Stimulated activated CD4-positive, alpha-beta T cell treated with anti-CD3 and anti-CD28 coated beads, Interleukin-1b, Interleukin-23, amount 100 ng/mL, for 4 hours (primary cell): ENCODE measurements at places on chromosomes 7 and 10.
A peak's percentile ranks its signal among the peaks of the same experiment; 100 is the strongest.

GRCh38 chr7:141251957-141252356 is 178.1 kb downstream of the TMEM178B start:
- DNase-seq, result no peak

- no peak for DNase-seq
Measured at GRCh38 chr7:86768394-86768793, 124.7 kb downstream of the GRM3 start.

DNA sequence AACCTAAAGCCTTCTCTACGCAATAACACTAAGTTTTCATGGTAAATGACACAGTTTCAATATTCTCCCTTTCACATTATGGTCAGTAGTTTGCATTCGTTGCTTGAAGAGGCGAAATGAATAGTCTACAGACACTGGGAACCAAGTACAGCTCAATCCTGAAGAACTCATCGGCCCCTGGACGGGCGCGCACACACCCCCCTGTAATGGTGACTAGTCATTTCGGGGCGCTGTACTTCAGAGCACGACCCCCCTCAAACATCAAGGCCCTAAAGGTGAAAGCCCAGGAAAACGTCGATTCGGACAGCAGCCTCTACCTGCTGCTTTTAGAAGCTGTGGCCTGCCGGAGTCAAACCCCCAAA is 1.0 kb downstream of the NT5C2 start:
- no peak for DNase-seq

DNA sequence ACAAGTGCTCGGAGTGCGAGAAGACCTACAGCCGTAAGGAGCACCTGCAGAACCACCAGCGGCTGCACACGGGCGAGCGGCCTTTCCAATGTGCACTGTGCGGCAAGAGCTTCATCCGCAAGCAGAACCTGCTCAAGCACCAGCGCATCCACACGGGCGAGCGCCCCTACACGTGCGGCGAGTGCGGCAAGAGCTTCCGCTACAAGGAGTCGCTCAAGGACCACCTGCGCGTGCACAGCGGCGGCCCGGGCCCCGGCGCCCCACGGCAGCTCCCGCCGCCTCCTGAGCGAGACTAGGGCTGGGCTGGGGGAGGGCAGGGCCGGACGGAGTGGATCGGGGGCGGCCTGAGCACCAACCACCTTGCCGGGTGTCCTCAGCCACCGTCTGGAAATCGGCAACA is 15.1 kb upstream of the ZNF212 start:
- DNase-seq, result no peak

DNA sequence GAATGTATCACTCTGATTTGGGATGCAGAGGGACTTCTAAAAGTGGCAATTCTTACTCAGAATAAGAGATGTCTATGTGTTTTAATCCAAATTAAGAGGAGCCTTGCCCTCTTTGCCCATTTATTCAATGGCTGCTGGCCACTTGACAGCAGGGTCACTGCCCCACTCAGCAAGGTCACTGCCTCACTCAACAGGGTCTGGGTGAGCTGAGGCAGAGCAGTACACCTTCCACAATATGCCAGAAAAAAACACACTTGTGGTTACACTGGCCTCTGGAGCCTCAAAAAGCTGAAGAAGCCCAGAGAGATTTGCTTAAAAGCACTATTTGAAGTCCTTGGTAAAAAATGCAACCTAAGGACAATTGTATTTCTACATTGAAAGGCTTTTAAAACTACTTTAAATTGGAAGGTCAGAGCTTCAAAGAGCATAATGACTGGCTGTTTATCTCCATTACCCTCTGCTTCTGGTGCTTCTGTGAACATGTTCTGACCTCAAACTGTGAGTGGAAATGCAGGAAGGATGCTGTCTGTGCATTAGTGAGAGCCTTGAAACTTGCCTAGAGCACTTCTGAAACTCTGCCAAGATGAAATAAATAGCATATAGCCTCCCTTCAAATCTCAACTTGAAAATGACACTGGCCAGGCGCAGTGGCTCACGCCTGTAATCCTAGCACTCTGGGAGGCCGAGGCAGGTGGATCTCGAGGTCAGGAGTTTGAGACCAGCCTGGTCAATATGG is 35.1 kb upstream of the WIPF3 start:
- no peak for DNase-seq

- no peak for DNase-seq
Measured at GRCh38 chr7:41492603-41493002, 210.3 kb downstream of the INHBA start.

DNA sequence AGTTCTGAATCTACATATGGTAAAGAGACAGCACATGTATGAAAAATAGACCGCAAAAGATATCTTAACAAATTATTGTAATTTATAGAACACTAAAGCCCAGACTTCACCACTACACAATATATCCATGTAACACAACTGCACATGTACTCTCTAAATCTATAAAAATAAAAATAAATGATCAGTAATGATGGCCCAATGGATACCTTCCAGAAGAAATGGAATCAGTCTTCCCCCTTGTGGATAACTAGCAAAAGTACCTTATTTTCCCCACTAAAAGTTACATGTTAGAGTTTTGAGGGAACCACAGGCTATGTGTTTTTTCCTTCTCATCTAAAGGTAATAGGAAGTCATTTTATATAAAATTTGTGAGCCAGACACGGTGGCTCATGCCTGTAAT is 25.7 kb downstream of the C7orf25 start:
- no peak for DNase-seq

DNA sequence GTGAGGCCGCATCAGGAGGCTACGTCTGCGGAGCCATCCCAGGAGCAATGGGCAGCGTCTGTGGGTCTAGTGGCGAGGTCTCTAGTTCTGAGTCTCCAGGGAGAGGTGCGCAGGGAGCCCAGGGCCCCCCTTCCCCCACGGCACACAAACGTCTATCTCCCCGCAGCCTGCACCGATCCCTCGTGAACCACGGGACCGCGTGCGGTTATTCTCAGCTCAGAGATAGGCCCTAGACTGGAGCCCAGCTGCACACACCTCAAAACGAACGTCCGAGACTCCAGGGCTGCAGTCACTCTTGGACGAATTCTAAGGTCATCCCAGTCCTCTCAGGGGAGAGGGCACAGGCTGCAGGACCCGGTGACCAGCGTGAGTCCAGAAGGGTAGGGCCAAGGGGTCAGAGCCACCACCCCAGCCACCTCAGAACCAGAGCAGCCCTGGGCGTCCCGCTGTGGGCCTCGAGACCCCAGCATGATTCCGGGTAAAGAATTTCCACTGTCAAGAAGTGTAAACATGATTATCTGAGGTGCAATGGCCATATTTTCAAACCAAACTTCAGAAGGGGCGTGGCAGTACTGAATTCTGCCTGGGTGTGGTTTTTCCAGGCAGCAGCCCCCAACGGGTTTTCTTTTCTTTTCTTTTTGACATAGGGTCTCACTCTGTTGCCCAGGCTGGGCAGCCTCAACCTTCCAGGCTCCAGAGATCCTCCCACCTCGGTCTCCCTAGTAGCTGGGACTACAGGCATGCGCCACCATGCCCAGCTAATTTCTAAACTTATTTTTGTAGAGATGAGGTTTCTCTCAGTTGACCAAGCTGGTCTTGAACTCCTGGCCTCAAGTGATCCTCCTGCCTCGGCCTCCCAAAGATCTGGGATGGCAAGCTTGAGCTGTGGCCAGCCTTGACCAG is 57.5 kb downstream of the PWWP2B start:
- DNase-seq, result no peak

- DNase-seq, result no peak
Measured at GRCh38 chr10:93838278-93838677, 55.5 kb upstream of the SLC35G1 start.

DNA sequence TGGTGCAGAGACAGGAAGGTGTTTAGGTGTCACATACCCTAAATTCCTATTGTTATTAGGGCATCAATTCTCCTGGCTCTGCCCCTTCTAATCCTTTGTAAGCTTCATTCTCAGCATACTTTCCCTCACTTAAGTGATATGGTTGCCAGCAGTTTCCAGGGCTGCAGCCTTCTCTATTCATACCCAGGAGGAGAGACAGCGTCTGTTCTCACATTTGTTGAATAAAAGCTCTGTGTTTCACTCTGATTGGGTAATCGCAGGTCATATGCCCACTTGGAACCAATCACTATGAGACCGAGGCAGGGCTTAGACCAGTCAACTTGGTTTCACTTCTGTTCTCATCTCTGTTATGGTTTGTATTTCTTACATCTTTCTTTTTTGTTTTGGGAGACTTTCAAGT is 109.6 kb upstream of the MTPN start:
- no peak for DNase-seq

DNA sequence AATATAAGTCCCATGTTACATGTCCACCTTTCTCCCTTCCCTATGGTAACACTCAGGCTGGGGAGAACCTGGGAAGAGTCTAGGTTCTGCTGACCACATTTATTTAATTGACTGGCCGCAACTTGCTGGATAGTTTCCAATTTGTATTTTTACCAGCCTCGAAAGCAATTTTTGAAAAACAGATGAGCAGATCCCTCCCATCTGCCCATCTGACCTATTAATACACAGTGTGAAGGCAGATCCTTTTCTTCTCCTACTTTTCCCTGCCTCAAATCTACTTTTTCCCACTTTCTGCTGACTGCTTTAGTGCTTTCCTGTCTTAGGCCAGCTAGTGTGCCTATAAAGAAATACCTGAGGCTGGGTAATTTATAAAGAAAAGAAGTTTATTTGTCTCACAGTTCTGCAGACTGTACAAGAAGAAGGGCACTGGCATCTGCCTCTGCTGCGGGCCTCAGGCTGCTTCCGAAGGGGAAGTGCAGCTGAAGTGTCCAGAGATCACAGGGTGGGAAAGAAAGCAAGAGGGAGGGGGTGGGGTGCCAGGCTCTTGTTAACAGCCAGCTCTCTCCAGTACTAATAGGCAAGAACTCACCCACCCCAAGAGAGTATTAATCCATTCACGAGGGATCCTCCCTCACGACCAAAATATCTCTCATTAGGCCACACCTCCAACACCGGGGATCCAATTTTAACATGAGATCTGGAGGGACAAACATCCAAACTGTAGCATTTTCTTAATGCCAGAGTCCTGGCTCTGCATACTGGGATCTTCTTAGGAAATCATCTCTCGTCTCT is 336.0 kb upstream of the IGFBP3 start:
- DNase-seq, result no peak

GRCh38 chr7:76262683-76263402 is 39.6 kb upstream of the HSPB1 start:
- DNase-seq, result no peak

- no peak for DNase-seq
Measured at GRCh38 chr7:74428023-74428422, 25.7 kb upstream of the GTF2IRD1 start.

- DNase-seq, result no peak
Measured at GRCh38 chr10:16685551-16685950, 131.7 kb downstream of the RSU1 start.

DNA sequence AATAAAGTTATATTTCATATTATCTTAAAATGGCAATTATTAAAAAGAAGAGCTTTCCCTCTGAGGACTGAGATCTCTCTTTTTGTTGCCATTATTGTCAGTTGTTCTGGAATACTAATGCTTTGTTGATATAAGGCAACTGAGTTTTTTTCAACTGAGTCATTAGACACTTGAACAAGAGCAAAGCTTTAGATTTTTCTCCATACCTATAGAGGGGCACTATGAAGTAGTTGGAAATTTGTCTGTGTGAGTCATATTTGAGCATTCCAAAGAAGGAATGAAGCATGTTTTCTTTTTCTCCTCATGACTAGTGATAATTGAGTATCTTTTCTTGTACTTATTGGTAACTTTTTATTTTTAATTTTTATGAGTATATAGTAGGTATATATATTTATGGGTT is 24.5 kb downstream of the RPA3 start:
- no peak for DNase-seq

DNA sequence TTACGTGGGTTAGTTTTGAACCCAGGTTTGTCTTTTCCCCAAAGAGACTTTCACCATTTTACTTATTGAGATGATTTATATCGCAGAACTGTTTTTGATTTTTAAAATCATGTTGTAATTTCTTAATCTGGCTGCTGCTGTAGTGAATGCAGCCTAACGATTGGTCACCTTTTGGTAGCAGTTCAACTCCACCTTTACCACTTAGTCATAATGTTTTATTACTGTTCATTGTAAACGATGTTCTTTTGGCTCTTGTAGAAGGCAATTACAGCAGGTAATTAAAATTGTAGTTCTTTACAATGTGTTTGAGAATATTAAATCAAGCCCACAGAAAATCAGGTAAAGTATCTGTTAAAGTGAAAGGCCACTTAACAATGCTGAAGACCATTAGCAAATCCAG is 531.1 kb downstream of the SDK1 start:
- DNase-seq, result no peak

GRCh38 chr7:17255926-17256325 is 42.5 kb upstream of the AHR start:
- no peak for DNase-seq

DNA sequence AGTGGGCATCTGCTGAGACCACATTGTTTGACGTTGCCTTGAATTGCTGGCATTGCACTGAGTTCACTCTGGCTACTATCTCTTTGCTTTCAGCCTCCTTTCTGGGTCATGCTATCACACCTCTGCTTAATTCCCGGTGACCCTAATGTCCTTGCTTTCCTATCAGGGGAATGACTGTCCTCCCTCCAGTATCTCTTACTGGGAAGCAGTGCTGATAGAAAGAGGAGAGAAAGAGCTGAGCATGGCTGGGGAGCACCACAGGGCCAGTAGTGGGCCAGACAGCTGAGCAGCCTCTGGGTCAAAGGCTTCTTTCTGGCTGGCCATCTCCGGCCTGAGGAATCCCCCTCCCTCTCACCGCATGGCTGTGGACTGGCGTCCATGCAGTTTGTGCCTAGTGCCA is 428.7 kb downstream of the INHBA start:
- no peak for DNase-seq

DNA sequence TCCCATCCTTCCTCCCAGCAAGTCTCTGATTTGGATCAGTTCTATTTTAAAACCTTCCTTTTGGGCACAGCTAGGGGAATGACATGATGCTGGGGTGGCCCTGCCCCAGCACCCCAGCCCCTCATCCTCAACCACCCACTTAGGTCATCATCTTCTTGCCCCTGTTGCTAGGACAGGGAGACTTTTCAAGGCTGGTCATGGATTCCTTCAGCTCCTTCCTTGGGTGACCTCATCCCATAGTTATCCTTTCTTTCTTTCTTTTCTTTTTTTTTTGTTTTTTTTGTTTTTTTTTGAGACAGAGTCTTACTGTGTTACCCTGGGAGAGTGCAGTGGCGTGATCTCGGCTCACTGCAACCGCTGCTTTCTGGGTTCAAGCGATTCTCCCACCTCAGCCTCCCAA is 127.2 kb downstream of the WDFY4 start:
- DNase-seq, result no peak

- peak; percentile 1 for DNase-seq
Measured at GRCh38 chr10:95693071-95693667, 558 bp downstream of the TCTN3 start.

DNA sequence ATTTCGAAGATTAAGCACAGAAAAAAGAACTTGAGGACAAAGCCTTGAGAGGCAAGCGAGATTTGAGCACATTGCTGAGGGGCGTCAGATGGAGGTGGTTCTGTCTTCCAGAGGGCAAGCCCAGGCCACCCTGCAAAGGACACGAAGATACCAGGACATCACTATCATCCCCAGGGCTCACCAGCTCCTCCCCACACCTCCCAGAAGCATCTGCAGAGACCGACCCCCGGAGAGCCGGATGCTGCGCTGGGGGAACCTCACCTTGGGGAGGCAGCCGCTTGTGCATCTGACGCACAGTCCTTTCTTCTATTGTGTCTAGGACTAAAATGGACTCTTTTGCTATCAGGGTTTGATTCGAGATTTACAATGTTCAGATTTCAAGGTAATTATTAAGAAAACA is 259.7 kb downstream of the DNAJB6 start:
- DNase-seq, result no peak

- DNase-seq, result no peak
Measured at GRCh38 chr10:70509757-70510147, 31.2 kb downstream of the PALD1 start.

GRCh38 chr7:85748861-85749260 is 562.0 kb upstream of the SEMA3D start:
- DNase-seq, result no peak

- DNase-seq, result no peak
Measured at GRCh38 chr7:2141651-2142050, 91.1 kb downstream of the MAD1L1 start.
